GM12878 (cell line): ENCODE measurements at places on chromosomes 2 and 18. TPM values are rescaled to one million over a fixed set of nuclear protein-coding genes. Genes with fewer than 3 reads are reported as not detected.

GRCh38 chr2:217171874-217172273, 312.0 kb upstream of the TNP1 start:
- H3K4me1 ChIP-seq = no peaks in the 10 kb centered on the region
- no peaks in the 10 kb centered on the region for H3K27me3 ChIP-seq
- H3K27ac ChIP-seq = no peak overlapping the region
- DNase-seq = no peak
- H3K4me3 ChIP-seq = no peak overlapping the region
- no peaks in the 10 kb centered on the region for H3K36me3 ChIP-seq

- DNase-seq = no peak
Observed at GRCh38 chr2:60888853-60889252, 7.5 kb downstream of the REL start.

GRCh38 chr18:9771261-9771976, 63.3 kb downstream of the RAB31 start:
- H3K27me3 ChIP-seq = no peaks in the 10 kb centered on the region
- no peak for DNase-seq
- no peaks in the 10 kb centered on the region for H3K4me1 ChIP-seq
- H3K4me3 ChIP-seq = no peak overlapping the region
- H3K27ac ChIP-seq = no peak overlapping the region

RAB6C gene
- not detected in 2 replicates for polyA plus RNA-seq

DNA sequence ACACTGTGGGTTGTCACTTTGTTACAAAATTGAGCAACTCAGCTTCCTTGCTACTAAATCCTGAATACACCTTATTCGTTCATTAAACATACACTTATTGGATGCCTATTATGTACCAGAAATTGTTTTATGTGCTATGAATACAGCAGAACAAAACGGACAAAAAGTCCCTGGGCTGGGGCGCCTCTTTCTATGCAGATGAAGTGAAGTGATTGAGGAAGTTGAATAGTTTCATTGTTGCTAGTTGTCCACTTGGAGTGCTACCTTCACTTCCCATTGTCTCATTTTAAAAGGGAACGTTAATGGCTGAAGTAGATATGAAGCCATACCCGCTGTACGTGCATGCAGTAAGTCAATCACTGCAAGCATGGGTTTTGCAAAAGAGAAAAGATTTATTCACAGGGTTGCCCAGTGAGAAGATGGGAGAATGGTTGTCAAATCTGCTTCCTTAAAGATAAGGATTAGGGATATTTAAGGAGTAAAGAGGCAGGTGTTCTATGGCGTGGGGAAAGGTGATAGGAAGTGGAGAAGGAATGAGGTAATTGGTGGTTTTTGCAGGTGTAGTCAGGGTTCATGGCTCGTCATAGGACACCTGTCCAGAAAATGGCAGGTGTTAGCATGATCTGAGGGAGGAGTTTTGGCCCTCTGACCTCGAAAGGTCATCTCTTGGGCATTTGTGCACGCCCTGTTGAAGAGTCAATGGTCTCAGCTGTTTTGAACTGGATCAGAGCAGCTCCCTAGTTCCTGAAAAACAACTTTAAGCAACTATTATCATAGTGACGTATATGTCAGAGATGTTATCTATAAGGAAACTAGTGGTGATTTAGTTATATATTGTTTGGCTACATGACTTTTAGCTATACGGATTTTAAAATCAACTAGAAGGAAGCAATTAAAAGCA, 23.5 kb downstream of the TRPM8 start:
- no peaks in the 10 kb centered on the region; the same call in 1 of the 2 replicates for H3K27me3 ChIP-seq
- no peak overlapping the region for H3K4me3 ChIP-seq
- no peak for DNase-seq
- H3K27ac ChIP-seq = no peak overlapping the region
- no peaks in the 10 kb centered on the region for H3K36me3 ChIP-seq

DNA sequence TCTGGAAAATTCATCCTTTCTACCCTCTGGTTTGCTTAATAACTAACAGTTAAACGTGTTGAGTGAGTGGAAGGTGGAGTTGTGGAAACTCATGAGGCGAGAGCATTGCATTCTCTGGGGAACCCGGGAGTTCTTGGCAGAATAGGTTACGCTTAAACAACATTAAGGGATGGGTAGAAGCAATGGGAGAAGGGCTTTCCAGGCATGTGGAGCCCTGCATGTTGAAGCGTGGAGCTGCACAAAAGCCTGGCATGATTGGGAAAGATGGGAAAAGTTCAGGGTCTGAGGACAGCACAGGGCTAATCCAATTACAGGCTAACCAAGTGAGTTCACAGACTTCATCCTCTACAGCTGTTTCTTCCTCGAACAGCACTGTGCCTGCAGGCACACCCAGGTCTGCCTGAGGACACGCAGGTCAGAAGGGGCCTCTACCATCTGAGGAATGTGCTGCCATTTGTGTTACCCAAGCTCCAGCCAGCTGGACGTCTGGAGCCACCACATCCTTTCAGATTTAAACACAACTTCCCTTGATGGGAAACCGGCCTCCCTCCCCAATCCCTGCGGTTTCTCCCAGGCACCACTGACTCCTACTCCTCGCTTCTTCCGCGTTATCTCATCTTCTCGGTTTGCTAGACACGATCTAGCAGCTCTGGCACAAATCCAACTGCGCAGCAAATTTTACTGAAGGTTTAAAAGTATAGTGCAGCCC, 164.2 kb downstream of the ANTXR1 start:
- H3K4me3 ChIP-seq = no peak overlapping the region
- no peaks in the 10 kb centered on the region for H3K4me1 ChIP-seq
- H3K27ac ChIP-seq = no peak overlapping the region
- DNase-seq = no peak
- no peaks in the 10 kb centered on the region for H3K36me3 ChIP-seq

DNA sequence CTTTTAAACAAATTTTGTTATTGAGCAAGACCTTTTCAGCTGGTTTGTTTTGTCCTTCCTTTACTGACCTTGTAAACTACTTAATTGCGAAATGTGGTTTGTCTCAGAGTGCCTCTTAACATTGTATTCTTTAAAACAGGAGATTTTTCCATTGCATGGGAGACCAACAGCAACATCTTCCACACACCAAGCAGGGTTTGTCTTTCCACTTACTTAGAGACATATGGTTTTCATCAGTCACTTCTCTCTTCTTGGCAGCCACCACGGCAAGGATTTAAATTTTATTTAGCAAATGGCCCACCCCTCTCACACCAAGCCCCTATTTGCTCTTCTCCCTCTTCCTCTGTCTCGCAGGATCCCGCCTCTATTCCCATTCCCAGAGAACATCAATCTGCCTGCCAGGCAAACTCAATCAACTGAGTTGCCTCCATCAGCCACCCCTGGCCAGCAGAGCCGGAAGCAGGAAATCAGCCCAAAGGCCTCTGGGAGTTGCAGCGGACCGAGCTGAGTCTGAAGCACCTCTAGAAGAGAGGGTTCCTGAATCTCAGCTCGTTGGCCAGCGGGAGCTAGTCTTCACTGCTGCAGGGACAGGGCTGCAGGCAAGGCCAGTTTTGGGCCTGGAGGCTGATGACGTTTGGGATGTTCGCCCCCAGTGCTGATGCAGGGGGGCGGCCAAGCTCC, 11.3 kb upstream of the CIB4 start:
- no peak for DNase-seq
- no peaks in the 10 kb centered on the region for H3K4me1 ChIP-seq
- H3K36me3 ChIP-seq = no peaks in the 10 kb centered on the region
- 0 out of 2 replicates have a peak, but pooled peaks cover 3% of the 10 kb centered on the region for H3K27me3 ChIP-seq
- H3K27ac ChIP-seq = no peak overlapping the region

DNA sequence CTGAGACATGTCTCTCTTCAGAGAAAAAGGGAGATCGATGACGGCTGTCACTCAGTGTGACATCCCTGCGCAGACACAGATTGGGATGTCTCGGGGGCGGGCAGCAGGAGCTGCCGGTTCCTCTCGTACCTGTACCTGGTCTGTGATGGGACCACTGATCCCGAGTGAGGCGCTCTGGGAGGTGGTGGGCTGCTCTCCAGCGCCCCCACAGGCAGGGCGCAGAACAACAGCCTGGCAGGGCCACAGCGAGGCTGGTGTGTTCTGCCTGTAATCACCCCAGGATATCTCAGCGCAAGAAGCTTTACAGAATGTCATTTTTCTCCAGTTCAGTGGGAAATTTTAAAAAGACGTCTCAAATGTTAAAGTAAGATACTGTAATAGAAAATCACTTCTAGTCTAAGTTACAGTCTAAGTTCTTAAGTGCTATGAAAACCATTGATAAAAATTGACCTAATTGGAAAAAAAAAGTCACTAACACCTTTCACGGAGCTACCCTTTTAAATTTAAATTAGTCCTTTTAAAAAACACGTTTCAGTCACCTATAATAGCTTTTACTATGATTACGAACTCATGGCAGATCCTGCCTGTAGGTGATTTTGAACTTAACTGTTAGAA, 189.8 kb downstream of the SNTG2 start:
- no peak for DNase-seq
- H3K4me1 ChIP-seq = no peaks in the 10 kb centered on the region
- no peaks in the 10 kb centered on the region for H3K27me3 ChIP-seq
- H3K27ac ChIP-seq = no peak overlapping the region
- H3K4me3 ChIP-seq = no peak overlapping the region
- H3K36me3 ChIP-seq = no peaks in the 10 kb centered on the region

PMAIP1 gene
- polyA plus RNA-seq = 209 and 223 TPM in 2 replicates

DNA sequence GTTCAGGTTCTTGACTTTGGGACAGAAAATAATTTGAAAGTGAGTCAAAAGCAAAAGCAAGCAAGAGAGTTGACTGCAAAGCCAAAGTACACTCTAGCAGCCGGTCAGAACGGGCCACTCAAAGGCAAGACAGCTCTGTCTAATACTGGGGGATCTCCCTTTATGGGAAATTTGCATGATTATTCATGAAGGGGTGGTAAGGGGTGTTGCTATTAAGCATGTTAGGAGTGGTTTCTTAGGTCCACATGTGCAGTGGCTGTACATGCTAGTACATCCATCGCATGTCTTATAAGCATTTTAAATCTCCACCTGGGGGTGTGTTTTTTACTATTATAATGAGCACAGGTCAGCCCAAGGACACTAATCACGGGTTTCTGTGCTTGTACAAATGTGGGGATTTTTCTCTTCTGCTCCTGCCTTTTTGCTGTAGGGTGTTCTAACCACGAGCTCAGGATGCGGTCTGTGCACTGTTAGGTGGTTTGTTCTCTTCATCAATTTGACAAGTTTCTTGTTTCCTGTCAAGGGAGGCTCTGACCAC, 60.2 kb upstream of the SPP2 start:
- no peak overlapping the region for H3K4me3 ChIP-seq
- no peaks in the 10 kb centered on the region; the same call in 1 of the 2 replicates for H3K27me3 ChIP-seq
- peak; percentile 38 for DNase-seq

CNTNAP5 gene
- polyA plus RNA-seq = not detected in 2 replicates

DNA sequence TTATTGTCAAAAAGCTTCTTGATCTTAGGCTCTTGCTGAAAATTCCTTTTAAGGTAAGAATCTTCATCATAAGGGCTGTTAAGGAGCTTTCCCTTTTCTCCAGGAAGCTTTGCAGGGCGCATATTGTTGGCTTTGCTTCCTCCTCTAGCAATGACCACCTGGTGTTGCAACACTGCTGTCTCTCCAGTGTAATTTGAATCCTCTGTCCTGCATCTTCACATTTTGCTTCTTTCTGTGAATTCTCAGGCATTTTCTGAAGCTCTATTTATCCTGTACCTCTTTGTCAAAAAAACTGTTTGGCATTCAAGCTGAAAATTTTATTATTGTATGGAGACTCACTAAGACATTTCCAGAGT, 533.1 kb upstream of the CHAC2 start:
- H3K27me3 ChIP-seq = no peaks in the 10 kb centered on the region
- no peaks in the 10 kb centered on the region for H3K36me3 ChIP-seq
- no peak for DNase-seq

GAL3ST2 gene
- polyA plus RNA-seq = 0.09 and 0.15 TPM in 2 replicates

GRCh38 chr2:231545105-231545902, 15.1 kb upstream of the NMUR1 start:
- no peaks in the 10 kb centered on the region for H3K27me3 ChIP-seq
- H3K4me3 ChIP-seq = peak overlapping the region; percentile 43; the same call in 1 of the 2 replicates
- peak overlapping the region; percentile 97 for H3K27ac ChIP-seq
- DNase-seq = peak; percentile 98
- no peaks in the 10 kb centered on the region for H3K36me3 ChIP-seq

GRCh38 chr2:20145497-20146193, 79.3 kb downstream of the SDC1 start:
- no peaks in the 10 kb centered on the region for H3K36me3 ChIP-seq
- H3K4me1 ChIP-seq = peaks cover 49% of the 10 kb centered on the region
- no peaks in the 10 kb centered on the region for H3K27me3 ChIP-seq
- H3K27ac ChIP-seq = peak overlapping the region; percentile 76

DNA sequence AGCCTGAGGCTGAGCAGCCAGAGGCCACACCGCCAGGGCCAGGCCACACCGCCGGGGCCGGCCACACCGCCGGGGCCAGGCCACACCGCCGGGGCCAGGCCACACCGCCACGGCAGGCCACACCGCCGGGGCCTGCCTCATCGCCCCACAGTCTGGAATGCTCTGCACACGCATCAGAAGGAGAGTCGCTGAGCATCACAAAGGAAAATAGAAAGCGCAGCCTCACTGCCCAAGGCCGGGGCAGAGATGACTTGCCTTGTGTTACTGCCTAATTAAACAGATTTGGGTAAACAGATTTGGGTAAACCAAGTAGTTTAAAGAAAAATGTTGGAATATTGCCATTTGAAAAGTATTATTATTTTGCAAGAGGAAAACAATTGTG, 10.4 kb upstream of the NFATC1 start:
- H3K27ac ChIP-seq = no peak overlapping the region
- no peaks in the 10 kb centered on the region for H3K27me3 ChIP-seq
- H3K4me1 ChIP-seq = no peaks in the 10 kb centered on the region
- no peak for DNase-seq
- no peaks in the 10 kb centered on the region for H3K36me3 ChIP-seq

DNA sequence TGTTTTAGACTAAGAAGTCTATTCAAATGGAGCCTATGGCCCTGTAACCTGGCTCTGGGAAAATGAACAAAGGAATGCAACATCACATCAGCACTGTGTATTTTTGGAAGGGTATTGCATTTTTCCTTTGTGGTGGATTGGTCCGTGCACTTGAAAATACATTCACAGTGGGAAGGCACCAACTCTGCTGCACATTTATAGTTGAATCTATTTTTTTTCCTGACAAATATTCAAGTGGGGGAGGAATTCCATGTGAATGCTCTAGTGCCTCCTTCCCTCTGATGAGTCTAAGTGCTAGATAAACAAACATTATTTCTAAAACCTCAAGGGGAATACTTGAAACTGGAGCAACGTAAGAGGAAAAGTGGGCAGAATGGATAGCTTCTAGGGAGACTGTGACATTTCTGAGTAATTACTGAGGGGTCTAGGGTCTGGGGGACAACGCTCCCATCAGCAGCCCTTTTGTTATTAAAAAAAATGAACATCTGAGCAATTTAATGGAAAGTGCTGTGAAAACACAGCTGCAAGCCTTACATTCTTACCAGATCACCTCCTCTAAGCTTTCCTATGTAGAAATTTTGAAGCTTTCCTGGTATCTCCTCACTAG, 208.2 kb downstream of the SLC8A1 start:
- H3K27me3 ChIP-seq = no peaks in the 10 kb centered on the region
- no peak overlapping the region for H3K4me3 ChIP-seq
- no peaks in the 10 kb centered on the region for H3K36me3 ChIP-seq
- DNase-seq = no peak
